Upper lobe of left lung (tissue), 6 donors: ENCODE measurements at places on chromosomes 11 and 22.

DNA sequence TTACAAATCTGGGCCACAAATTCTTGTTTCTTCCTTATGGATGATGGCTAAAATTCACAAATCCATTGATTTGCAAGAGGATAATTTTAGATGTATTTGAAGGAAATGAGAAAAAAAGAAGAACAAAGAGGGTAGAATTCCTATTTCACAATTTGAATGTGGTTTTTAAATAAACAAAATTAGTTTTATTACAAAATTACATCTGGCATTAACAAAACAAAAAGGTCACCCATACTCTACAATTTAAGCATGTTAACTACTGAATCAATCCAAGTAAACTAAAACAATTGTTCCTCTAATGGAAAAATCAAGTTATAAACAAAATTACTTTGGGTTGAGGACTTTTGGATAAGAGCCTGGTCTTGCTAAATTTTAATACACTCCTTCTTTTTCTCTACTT, 242.0 kb downstream of the METTL15 start:
- no peak for DNase-seq

GRCh38 chr11:2760196-2760871, 60.5 kb upstream of the KCNQ1OT1 start:
- DNase-seq: peak; percentile 7

DNA sequence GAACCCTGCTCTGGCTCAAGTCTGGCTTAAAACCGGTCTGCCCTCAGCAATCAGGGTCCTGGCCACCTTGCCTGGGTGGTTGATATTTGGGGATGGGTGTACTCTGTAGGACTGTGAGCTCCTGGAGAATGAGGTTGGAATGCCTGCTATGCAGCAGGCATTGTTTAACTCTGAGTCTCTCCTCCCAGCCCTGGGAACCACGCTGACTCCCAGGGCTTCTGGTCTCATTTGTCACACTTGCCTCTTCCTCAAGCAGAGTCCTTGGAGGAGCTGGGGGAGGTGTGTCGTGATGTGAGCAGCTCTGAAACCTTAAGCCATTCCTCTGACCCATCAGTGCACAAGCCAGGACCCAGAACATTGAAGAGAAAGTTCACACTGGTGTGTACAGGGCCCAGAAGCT, 340.1 kb downstream of the MN1 start:
- DNase-seq: no peak

- DNase-seq: no peak
Measured at GRCh38 chr11:57599381-57599780, 1.9 kb downstream of the SERPING1 start.

- peak; percentile 48 for DNase-seq
Measured at GRCh38 chr11:11403763-11404725, 51.0 kb upstream of the CSNK2A3 start.

DNA sequence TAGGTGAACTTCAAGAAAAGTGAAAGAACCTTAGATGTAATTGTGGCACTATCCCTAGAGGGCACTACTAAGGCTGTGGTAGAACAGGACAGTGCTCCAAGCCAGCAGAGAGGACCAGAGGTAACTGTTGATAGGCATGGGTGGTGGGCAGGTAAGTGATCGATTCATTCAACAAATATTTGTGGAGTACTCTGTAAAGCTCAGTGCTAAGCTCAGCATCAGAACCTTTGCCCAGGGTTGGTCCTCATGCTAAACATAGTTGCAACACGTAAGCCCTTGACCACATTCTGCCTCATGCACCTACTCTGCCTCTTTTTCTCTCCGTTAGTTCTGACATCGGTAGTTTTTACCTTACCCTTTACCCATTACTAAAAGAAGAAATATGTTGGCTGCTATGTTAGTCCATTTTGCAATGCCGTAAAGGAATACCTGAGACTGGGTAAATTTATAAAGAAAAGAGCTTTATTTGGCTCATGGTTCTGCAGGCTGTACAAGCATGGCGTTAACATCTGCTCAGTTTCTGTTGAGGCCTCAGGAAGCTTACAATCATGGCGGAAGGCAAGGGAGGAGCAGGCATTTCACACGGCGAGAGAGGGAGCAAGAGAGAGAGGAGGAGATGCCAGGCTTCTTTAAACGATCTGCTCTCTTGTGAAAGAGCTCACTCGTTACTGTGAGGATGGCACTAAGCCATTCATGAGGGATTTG, 18.4 kb upstream of the NNMT start:
- DNase-seq: no peak

GRCh38 chr11:67051180-67051893, 5.3 kb upstream of the RHOD start:
- DNase-seq: no peak
